Posterior cingulate gyrus (tissue), 11 donors: ENCODE measurements at places on chromosomes 16 and 17.
A peak's percentile ranks its signal among the peaks of the same experiment; 100 is the strongest.

GRCh38 chr17:36493956-36494355, 7.5 kb downstream of the ZNHIT3 start:
- no peak for DNase-seq

- DNase-seq, result no peak
These were observed 79.9 kb downstream of the CYB561 start for GRCh38 chr17:63366241-63366566.

DNA sequence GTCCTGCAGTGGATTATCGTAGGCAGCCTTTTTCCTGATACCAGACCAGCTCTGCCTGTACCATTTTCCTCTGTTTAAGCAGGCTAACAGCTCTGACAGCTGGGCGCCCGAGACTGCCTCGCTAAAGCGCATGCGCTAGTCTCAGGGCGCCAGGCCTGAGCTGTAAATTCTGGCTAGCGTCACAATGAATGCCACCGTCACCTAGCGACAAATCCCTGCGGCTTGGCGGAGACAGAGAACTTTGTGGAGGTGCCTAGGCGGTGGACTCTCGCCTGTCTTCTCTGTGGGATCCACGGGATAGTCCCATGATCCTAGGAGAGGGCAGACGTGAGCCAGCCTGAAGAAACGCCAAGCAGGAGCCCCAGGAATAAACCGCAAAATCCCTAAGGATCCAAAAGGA, 573.9 kb downstream of the KCNJ18 start:
- no peak for DNase-seq

DNA sequence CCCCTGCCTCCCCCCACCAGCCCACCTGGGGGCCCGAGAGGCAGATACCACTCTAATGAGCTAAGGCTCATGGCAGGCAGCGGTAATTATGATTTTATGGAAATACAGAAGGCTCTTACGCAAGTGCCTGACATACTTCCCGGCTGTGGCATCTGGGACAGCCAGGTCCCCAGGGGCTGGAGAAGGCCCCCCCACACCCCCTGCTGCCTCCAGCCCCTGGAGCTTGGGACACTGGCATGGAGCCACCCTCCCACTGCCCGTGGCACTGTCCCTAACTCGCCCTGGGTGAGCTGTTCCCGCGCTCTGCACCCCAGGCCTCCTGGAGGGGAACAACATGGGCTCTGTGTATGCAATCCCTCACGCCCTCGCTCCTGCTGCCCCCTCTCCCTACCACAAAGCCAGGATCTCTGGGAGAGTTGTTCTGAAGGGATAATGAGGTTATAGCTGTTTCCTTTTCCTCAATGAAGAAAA, 5.4 kb upstream of the STAC2 start:
- no peak for DNase-seq

DNA sequence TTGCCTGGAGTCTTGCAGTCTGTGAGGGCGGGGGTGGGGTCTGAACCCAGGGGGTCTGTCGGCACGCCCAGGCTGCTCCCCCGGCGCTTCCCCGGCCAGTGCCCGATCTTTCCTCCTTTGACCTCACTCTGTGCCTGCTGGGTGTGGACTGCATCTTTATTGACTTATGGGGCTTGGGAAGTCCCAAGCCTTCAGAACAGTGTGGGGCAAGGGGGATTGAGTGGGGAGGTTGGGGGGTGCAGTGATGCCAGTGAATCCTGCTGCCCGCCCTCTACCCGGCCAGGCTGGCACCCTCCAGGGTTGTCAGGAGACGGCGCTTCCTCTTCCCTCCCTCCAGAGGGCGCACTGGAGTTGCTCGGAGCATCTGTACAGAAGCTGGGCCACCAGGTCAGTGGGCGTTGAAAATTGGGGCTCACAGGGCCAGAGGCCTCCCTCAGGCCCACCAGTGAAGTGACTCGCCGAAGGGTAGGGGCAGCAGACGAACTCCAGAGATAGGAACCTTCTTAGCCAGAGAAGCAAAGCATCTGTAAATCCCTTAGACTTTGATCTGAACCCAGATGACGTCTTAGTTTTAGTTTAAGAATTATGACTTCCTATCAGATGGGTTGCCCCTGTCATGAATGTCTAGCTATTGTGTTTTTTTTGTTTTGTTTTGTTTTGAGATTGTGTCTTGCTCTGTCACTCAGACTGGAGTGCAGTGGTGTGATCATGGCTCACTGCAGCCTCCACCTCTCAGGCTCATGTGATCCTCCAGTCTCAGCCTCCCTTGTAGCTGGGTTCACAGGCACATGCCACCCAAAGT, 184.8 kb upstream of the CIBAR2 start:
- DNase-seq, result peak; percentile 92

DNA sequence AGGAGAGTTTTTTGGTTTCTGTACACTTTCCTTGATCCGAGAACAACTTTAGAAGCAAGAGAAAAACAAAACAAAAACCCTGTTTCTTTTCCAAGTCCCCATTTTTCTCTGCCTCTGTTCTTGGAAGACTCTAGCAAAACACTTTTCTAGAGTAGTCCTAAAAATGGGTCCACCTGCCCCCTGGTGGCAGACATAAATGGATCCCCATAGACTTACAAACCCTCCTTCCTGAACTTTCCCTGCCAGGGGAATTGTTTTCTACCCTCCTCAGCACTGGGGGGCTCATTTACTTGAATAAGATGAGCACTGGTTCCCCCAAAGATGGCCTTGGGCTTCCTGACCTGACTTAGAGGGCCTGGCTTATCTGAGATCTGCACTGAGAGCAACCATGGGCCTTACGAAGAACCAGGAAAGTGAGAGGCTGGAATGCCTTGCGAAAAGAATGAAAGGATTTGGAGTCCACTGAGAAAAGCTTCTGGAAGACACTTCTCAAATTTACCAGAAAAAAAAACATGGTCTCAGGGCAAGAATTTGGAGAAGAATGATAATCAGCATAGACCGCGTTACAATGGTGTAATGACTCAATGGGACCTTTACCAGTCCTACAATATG, 48.0 kb upstream of the CDYL2 start:
- DNase-seq, result no peak

GRCh38 chr16:88754109-88754911, 30.7 kb downstream of the PIEZO1 start:
- DNase-seq, result no peak

DNA sequence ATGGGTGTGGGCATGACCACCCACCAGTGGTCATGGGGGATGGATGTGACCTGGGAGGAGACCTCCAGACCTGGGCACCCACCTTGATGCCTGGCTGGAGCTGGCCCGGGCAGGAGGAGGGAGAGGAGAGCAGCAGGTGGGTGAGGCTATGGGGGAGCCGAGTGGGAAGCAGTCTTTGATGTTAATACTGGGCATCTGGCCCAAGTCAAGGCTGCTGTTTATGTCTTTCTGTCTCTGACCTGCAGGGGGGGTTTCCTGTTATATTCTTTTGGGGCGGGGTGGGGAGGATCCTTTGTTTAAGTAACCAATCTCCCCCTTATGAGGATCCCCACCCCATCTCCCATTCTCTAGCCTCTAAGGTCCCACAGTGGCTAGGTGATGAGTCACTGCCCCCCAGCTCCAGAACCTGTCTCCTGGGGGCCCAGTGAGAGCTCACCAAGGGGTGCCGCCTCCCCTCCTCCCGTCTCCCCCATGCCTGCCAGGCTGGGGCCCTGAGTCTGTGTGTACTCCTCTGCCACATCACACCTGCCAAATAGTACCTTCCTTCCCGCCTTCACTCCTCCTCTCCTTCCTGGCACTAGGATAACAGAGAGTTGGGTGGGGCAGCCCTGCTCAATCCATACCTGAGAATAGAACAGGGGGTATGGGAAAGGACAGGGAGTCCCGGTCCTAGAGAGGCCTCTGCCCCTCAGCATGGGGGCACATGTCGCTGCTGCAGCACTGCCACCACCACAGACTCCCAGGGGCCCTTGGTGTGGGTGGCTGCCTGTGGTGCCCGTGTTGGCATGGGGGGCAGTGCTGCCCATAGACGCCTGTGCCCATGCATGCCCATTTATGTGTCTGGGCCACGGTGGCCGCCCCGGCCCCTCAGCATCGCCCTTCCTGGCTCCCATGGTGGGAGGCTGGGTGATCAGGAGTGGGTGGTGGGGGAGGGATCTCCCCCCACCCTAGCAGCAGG, 7.3 kb downstream of the THRA start:
- DNase-seq, result no peak

DNA sequence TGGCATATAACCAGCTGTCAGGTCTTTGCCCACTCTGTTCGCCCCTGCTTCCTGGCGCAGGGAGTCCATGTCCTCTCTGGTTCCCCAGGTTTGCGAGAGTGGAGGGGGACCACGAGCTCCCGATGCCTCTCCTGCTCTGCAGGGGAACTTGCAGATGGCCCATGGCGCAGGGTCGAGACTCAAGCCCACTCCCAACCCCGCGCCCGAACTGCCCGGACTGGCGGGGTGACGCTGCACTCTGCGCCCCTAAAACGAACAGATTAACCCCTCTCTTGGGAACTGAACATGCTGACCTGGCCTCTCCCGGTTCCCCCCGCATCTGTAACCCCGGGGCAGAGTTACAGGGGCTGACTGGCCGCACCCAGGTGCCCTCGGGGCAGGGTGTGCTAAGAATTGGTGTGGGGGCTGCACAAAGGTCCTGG, 681 bp upstream of the PLA2G15 start:
- DNase-seq, result no peak

- no peak for DNase-seq
These were observed 11.0 kb upstream of the KRT17 start for GRCh38 chr17:41635121-41636097.

DNA sequence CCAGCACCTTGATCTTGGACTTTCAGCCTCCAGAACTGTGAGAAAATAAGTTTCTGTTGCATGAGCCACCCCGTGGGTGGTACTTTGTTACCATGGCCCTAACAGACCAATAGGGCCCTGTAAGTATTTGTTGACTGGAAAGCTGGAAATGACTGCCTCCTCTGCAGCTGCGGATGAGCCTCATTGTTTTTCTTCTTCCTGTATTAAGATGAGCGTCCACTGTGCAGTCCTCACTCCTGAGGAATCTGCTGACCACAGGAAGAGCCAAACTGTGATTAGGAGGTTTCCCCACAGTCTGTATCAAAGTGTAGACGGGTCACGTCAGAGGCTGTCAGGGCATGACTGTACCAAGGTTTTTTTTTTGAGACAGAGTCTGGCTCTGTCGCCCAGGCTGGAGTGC, 12.2 kb upstream of the AKTIP start:
- no peak for DNase-seq

- peak; percentile 19 for DNase-seq
These were observed 5.4 kb upstream of the G6PC1 start for GRCh38 chr17:42895185-42895555.

DNA sequence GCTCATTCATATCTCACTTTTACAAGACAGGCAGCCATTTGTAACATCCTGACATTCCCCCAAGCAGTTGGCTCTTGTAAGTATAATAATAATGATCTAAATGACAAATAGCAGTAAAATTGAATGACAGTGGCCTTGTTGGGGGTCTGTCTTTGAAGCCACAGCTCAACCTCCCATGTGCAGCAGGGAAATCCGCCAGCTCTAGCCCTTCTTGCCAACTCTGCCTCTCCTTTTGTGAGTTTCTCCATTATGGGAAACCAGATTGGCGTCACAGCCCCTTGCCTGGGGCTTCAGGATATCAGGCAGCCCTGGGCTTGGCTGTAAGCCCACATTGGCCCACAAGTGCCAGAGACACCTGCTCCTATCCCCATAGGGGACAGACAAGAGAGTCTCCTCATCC, 70.4 kb upstream of the CACNG5 start:
- DNase-seq, result no peak

DNA sequence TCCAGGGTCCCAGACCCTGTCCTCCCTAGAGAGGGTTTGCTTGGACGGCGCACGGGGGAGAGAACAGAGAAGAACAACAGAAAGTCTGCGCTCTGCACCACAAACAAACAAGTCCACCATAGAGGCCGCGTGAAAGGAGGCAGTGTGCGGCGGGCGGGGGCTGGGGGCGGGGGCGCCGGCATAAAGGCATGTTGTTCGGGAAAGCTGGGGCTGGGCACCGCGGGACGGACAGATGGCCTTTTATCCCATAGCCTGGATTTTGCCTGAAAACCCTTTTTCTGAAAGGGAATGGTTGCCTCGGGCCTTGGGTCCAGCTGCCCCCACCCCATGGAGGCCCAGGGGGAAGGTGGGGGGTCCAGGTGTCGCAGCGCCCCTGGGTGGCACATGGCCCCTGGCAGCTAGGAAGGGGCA, 26.0 kb downstream of the FA2H start:
- DNase-seq, result peak; percentile 83

DNA sequence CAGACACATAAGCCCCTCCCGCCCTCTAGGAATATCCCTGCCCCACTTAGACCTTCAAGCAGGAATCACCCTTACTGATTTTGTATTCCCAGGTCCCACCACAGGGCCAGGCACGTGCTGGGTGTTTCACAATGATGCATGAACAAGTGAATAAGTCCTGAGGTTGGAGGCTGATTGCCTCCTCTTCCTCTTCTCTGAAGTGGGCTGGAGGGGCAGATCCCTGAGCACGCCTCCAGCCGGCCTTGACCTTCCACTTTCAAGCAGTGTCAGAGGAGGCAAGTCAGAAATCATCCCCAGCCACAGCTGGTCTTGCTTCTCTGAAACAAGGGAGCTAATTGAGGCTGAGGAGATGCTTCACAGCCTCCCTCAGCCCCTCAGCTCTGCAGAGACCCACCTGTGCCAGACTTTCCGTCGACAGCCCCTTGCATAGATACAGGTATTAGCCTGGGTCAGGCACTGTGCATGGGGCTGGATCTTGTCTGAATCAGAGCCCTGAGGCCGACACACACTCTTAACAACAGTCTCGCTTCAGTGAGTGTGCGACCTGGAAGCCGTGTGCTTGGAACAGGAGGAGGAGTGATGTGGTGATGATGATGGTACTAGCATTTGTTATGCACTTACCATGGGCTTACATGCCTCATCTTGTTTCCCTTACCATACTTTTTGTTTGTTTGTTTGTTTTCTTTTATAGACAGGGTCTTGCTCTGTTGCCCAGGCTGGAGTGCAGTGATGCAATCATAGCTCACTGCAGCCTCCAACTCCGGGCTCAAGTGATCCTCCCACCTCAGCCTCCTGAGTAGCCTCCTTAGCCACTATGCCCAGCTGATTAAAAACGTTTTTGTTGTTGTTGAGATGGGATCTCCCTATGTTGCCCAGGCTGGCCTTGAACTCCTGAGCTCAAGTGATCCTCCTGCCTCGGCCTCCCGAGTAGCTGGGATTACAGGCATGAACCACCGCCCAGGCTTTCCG, 15.0 kb downstream of the MRM1 start:
- no peak for DNase-seq

DNA sequence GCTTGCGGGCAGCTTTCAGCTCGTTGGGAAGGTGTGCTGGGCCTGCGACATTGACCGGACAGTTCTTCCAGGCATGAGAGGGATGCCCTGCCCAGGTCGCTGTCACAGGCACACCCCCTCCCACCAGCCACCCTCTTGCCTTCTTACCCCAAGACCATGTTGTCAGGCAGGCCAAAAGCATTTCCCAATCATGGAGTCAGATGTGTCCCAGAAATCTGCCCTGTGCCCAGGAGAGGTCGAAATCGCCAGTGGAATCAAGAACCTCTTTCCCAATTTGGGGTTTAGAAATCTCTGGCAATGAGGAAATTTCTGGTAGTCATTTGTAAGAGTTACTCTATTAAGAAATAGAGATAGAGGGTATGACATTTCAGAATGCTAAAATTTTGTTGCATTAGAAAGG, 177.1 kb downstream of the RAB11FIP4 start:
- DNase-seq, result no peak
